ENCODE measurements at places on chromosomes 16 and 17.

- no peak for DNase-seq
These were observed 158.5 kb downstream of the TANC2 start for GRCh38 chr17:63124536-63124935.

- no peak for DNase-seq
These were observed 2.6 kb upstream of the MBTPS1 start for GRCh38 chr16:84119368-84119767.

DNA sequence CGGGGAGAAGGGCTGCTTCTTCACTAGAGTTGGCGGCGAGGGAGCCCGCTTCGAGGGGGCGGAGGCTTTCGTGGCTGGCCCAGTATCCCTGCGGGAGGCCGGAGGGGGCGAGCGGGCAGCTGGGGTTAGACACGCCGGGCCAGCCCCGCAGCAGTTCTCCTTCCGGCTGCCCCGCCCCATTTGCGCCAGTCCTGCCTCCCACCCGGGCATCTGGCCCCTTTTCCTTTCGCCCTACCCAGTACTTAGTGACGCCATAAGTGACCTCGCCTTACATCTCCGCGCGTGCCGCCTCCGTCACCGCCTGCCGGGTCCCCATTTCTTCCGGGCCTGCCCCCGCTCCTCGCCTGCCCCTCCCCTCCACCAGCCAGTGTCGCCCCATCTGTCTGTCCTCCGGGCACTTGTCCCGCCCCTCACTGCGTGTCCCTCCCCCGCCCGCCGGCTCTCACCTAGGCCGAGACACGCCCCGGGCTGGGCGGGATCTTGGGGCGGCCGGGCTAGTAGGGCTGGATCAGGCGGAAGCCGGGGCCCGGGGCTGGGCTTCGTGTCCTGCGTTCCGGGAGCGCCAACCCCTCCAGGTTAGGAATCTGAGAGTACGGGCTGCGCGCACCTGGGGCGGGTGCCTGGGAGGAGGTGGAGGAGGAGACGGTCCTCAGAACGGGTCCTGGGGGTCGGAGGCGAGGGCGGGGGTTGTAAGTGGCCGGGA is 14.3 kb downstream of the SPATA32 start:
- DNase-seq: peak; percentile 96

DNA sequence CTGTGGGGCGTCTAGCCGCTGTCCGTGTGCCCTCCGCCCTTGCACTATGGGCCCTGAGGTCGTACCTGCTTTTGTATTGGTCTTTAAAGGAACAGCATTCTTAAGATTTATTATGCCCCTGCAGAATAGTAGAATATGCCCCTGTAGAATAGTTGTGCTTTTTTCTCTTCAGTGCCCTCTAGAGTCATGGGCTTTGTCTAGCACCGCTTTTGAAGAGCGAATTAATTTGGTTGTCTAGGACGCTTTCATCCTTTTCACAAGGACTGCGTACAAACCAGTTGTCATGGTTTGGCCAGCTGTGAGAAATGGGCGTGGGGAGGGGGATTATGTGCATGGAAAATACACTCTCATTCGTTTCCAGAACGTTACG is 621 bp downstream of the CEP95 start:
- DNase-seq: peak; percentile 81

DNA sequence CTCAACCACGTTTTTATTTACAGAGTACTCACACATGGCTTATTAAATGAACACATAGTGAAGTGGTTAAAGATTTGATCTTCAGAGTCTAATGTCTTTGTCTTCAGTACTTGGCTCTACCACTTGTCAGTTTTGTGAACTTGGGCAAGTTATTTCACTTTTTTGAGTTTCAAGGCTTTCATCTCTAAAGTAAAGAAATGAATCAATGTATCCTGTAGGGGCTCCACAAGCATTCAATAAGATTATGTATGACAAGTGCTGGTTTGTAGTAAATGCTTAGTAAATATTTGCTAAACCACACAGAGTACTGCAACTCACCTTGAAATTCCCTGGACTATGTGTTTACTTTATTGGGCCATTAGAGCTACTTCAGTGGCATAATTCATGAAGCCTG is 446.0 kb upstream of the GOT2 start:
- DNase-seq: no peak

DNA sequence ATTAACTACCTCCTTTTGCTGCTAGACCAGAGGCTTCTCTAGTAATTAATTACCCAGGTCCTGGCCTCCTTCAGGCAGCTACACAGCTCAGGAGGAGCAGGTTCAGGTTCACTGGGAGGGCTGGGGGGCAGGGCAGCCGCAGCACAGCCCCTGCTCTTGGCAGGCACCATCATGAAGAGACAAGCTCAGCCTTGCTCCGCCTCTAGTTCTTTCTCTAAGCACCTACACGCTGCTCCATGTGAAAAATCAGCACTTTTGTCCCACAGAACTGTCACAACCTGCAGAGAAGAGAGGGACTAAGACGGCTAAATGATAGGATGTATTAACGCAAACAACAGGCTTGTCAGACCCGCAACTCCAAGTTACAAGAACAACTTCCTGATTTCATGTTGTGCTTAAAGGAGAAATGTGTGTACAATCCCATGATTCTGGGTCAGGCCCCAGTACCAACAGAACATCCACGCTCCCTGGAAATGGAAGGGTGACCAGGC is 53.4 kb downstream of the GRB2 start:
- no peak for DNase-seq
